ENCODE measurements at places on chromosomes 7 and 10. TPM values are rescaled to one million over a fixed set of nuclear protein-coding genes. Genes with fewer than 3 reads are reported as not detected.

Gene RET
- not detected for total RNA-seq

- DNase-seq: no peak
Measured at GRCh38 chr7:94414980-94415379, 20.3 kb downstream of the COL1A2 start.

GRCh38 chr7:46746695-46747687 is 825.9 kb upstream of the IGFBP3 start:
- DNase-seq: no peak

- DNase-seq: no peak
Measured at GRCh38 chr7:31058122-31058521, 6.0 kb downstream of the ADCYAP1R1 start.

GRCh38 chr10:122998360-122998917 is 10.2 kb downstream of the IKZF5 start:
- DNase-seq: no peak

DNA sequence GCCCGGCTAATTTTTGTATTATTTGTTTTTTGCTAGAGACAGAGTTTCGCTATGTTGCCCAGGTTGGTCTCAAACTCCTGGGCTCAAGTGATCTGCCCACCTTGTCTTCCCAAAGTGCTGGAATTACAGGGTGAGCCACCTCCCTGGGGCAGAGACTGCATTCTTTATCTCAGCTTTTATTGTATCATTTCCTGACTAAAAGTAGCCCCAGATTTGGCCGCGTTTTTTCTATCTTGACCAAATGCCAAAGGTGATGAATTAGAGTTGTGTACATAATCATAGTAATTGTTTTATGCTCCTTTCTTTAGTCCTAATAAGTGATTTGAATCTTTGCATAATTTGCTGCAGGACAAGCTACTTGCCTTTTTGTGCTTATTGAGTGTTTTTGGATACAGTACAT is 3.1 kb upstream of the SMNDC1 start:
- no peak for DNase-seq

- DNase-seq: no peak
Measured at GRCh38 chr7:18018296-18019215, 9.1 kb downstream of the PRPS1L1 start.

DNA sequence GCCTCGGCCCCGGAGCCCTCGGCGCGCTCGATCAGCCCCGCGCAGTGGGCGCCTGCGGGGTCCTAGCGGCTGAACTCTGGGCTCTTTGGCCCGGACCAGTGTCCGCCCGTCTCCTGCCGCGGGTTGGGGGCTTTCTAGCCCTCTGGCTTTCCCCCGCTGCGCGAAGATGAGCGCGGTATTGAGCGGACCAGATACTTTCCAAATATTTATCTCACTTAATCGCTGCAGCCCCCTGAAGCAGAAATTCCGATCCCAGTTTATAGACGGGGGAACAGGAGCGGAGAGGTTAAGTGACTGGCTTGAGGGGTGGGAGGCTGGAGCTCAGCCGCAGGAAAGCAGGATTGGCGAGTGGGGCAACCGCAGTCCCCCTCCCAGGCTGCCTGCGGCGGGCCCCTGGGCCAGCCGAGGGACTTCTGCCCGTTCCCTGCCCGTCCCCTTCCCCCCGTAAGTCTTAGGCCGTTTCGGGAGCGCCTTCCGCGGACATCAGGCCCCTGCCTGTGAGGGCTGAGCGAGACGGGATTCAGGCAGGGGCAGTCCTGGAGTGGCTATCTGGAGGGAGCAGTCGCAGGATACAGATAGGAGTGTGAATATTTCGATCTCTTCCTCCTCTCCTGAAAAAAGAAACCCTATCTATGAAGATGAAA is 565 bp downstream of the STRIP2 start:
- DNase-seq: no peak

DNA sequence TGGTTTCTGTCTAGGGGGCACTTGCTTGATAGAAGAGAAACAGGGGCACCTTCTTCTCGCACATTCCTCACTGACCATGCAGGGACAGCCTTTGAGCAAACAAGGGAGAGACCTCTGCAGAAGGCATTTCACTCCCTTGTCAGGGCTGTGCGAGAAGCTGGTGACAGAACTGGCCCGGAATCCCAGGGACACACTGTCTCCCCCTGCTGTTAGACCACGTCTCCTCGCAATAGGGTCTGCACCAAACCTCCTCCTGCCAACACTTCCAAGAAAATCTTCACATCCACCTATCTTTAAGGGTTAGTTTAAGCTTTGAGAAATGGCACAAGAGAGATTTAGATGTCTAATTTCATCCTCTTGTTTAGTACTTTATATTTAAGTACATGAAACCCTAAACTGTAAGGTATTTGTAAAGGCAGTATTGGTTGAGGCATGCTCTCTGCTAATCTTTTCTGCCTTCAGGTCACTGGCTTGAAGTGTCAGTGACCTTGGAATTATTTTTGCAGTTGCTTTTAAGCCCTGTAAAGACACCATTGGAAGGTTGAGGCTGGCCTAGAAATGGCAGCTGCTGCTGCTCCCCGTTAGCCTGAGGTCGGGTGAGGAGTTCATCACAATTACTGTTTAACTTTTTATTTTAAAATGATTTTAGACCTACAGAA is 37.0 kb downstream of the RBM20 start:
- peak; percentile 79 for DNase-seq

- DNase-seq: no peak
Measured at GRCh38 chr10:72330069-72330426, 24.7 kb downstream of the DNAJB12 start.

Gene AQP1
- total RNA-seq: 40.4 TPM

- no peak for DNase-seq
Measured at GRCh38 chr10:23171232-23171876, 20.8 kb upstream of the PTF1A start.

- peak; percentile 65 for DNase-seq
Measured at GRCh38 chr10:42952349-42952748, 124.5 kb upstream of the RET start.

GRCh38 chr10:31340343-31340742 is 21.3 kb downstream of the ZEB1 start:
- no peak for DNase-seq

Gene EVX1
- not detected for total RNA-seq

DNA sequence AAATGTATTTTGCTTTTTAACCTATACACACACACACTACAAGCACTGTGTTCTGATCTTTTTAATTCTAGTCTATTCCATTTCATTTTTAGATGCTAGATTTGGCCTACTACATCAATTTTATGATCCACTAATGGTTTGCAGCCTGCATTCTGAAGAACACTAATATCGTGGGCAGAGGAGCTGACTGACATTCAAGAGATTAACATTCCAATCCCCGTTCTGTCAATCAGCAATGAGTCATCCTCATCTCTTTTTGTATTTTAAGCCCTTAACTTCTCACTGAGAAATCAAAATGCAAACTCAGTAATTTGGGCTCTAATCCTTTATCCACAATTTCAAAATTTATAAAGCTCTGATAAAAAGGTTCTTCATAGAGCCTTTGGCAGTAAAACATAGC is 47.1 kb upstream of the GAD2 start:
- DNase-seq: no peak

- DNase-seq: no peak
Measured at GRCh38 chr10:69645296-69646184, 15.5 kb downstream of the FAM241B start.

- DNase-seq: peak; percentile 2
Measured at GRCh38 chr10:56586461-56586891, 225.4 kb upstream of the ZWINT start.

Gene ENO4
- total RNA-seq: not detected

- no peak for DNase-seq
Measured at GRCh38 chr10:114557854-114558253, 100.2 kb downstream of the ABLIM1 start.

DNA sequence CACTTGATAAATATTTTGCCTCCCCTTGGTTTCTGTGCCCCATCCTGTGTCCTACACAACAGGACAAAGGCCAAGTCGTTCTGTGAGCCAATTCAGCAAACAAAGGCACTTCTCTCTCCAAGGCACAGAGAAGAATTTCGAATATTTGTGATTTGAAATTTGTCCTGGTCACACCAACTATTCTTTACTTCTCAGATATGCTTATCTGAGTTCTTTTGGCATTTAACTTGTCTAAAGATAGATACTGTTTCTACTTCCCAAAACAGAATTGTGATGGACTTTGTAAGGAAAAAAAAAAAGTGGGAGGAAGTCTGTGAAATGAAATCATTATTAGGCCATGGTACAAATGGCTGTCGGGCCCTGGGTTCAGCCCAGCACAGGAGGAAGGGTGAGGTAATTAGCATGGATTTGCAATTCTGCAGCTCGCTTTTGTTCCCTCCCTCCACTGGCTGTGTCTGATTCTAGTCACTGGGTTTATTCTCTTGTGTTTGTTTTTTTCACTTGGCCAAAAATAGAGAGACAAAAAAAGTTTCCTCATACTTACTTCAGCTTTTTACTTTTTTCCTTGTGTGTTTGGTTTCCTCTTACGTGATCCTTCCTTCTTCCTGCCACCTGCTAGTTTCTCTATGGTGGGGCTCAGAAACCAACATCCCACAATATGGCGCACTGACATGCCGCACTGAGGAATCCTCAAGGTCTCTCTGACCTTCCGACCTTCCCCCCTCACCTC is 108.2 kb upstream of the MKLN1 start:
- peak; percentile 29 for DNase-seq

DNA sequence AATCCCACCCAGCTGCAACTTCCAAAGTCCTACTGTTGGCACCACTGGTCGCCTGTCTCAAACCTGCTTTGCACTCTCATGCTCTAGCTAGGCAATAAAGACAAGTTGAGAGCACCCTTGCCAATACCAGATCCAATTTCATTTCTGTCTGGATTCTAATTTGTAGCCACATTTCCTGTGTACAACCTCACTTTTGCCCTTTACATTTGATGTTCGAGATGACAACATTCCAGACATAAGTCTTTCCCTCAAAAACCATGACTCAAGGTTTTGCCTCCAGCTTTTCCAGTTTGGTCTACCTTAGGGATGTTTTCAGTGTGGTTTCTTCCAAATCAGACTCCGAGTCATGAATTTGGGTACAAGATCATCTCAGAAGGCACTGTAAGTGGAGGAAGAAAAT is 309.0 kb downstream of the GPAM start:
- DNase-seq: no peak

DNA sequence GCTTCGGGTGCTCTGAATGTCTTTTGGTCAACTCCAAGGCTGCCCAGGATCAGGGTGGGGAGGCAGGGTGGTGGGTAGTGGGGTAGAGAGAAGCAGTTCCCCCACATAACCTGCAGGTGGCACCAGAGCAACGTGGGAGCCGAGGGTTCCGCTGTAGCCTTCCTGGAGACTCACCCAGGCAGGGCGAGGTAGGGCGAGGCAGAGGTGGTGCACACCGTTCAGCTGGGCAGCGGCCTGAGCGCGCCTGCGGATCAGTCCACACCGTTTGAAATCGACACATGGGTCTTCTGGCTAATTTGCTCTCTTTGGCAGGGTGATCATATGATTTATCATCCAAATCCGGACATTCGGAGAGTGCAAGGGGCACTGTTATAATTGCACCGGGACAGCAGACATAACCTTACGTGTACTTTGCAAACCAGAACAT is 41.4 kb upstream of the MAP3K8 start:
- peak; percentile 77 for DNase-seq

GRCh38 chr10:75801121-75801520 is 369.7 kb downstream of the LRMDA start:
- no peak for DNase-seq

DNA sequence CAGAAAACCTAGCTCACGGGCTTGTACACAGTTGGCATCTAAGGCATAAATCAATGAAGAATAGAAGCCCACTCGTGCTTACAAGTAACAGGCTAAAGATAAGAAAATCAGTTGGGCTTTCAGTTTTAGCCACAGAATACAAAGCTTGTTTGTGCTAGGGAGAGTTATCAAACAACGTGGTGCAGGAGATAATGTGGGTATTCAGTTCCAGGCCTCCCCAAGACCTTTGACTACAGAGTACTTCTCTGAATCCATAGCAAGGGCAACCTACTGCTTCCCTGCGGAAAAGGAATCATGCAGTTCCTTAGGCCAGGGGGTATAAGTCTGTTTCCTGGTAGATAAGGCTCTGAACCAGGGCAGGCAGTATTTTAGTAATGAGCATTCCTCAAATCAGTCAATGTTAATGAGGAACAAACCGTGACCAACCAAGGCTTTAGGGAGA is 219.5 kb upstream of the CSTF2T start:
- DNase-seq: no peak

GRCh38 chr10:127798111-127798510 is 61.1 kb downstream of the FOXI2 start:
- DNase-seq: no peak

DNA sequence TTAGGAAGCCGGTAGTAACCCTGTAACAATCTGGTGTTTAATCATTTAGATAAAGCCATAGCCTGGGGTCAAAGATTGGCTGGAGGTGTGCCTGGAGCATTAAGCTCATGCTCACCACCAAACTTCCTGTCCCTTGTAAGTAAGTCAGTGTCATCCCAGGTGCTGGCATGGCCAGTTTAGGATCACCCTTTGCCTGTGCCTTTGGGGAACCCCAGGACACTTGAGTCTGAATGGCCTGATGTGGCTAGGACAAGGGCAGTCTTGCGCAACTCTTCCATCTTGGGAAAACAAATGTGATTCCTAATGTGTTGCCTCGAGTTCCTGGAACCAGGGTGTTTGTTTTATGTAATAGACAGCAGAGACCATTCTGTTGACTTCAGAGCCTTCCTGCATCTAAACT is 154.8 kb downstream of the GRK5 start:
- DNase-seq: no peak

Gene ACSL5
- total RNA-seq: 76.0 TPM

Gene HGF
- 5.8 TPM for total RNA-seq

DNA sequence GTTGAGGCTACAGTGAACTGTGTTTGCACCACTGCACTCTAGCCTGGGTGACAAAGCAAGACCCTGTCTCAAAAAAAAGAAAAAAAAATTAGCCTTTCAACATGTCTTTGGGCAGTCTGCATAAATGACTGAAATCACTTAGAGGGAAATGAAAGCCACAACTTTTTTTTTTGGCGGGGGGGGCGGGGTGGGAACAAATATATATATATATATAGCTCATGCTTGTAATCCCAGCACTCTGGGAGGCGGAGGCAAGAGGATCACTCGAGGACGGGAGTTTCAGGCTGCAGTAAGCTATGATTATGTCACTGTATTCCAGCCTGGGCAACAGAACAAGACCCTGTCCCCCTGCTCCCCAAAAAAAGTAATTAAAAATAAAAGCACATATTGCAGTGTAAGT is 23.4 kb upstream of the MICU1 start:
- DNase-seq: no peak

Gene AKR1C4
- not detected for total RNA-seq

Gene TRPV5
- total RNA-seq: not detected

All from stomach (tissue), 19 donors.